ENCODE measurements at places on chromosomes 1 and 21.

GRCh38 chr1:1273209-1273511 is 494 bp downstream of the UBE2J2 start:
- no peak for DNase-seq

- DNase-seq: no peak
Observed at GRCh38 chr1:198444792-198445191, 95.7 kb downstream of the ATP6V1G3 start.

GRCh38 chr1:174990382-174990999 is 9.3 kb upstream of the CACYBP start:
- DNase-seq: no peak

- DNase-seq: peak; percentile 59
Observed at GRCh38 chr1:67339623-67340343, 32.1 kb downstream of the IL12RB2 start.

- DNase-seq: no peak
Observed at GRCh38 chr21:38144193-38144592, 112.6 kb upstream of the KCNJ15 start.

All from activated CD8-positive, alpha-beta T cell treated with anti-CD3 and anti-CD28 coated beads for 36 hours (primary cell).